Esophagus squamous epithelium (tissue), 5 donors: ENCODE measurements at places on chromosomes 6 and 20.

- no peak for DNase-seq
Measured at GRCh38 chr6:105880030-105880492, 206.1 kb upstream of the PRDM1 start.

GRCh38 chr6:157791450-157791849 is 31.6 kb upstream of the SNX9 start:
- no peak for DNase-seq

DNA sequence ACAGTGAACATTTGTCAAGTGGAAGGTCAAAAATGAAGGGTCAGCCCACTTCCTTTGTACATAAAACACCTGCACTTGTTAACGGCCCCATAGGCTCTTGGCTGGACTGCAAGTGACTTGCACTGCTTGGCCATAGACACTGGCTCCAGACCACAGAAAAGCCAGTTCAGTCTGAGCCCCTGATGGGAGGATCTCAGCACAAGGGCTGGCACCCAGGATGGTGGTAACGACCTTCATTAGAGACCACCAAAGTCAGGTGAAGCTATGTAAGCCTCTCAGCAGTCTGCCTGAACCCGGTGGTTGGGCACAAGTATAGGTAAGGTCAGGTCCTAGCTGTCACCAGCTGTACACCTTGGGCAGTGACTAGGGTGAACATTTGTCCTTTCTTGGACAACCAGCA is 16.1 kb downstream of the PLAGL2 start:
- DNase-seq = no peak

DNA sequence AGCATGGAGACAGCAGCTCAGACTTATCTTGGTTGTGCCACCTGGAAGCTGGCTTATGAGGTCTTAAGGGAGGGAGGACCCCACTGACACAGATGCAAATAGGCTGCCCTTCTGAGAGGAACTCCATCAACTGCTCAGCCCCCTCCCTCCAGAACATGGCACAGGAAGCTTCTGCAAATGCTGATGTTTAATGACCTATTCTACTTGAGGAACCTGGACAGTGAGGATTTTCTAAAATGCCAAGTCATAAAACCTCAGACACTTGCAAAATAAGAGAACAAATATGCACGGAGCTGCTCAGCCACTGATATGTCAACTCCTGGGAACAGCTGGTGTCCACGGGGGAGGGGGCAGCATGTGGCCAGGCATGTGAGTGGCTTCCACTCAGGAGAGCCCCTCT is 3.5 kb downstream of the CST9 start:
- DNase-seq = no peak

DNA sequence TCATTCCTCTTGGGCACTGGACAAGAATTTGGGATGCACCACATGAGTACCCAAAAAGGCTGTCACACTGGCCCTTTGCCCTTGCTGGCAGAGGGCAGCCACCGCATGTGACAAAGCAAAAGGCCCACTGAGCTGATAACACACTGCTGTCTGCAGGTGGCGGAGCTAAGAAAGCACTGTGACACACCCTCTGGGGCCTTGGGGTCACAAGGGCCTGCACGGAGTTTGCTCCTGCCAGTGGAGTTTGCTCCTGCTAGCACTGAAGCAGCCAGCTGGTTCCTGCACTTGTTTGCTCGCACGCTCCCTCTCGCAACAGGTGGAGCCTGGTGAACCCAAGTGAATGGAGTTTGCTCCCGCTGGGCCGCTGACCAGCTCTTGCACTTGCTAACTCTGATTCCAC is 132.6 kb downstream of the LCA5 start:
- DNase-seq = no peak
